ENCODE measurements at places on chromosomes 1 and 21.

DNA sequence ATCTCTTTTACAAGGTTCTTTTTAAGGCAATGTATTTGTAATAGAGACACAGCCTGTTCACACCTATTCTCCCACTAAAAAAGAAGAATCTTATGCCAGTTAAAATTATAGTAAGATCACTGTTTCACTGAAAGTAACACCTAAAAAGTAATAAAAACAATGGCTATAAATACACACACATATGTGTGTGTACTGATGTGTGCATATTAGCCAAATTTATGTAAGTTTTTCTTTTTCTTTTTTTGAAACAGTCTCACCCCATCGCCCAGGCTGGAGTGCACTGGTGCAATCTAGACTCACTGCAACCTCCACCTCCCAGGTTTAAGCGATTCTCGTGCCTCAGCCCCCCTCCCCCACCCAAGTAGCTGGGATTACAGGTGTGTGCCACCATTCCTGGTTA, 56.8 kb upstream of the SLC30A10 start:
- no peak for DNase-seq

GRCh38 chr1:219555806-219556205, 57.1 kb downstream of the ZC3H11B start:
- DNase-seq: no peak

DNA sequence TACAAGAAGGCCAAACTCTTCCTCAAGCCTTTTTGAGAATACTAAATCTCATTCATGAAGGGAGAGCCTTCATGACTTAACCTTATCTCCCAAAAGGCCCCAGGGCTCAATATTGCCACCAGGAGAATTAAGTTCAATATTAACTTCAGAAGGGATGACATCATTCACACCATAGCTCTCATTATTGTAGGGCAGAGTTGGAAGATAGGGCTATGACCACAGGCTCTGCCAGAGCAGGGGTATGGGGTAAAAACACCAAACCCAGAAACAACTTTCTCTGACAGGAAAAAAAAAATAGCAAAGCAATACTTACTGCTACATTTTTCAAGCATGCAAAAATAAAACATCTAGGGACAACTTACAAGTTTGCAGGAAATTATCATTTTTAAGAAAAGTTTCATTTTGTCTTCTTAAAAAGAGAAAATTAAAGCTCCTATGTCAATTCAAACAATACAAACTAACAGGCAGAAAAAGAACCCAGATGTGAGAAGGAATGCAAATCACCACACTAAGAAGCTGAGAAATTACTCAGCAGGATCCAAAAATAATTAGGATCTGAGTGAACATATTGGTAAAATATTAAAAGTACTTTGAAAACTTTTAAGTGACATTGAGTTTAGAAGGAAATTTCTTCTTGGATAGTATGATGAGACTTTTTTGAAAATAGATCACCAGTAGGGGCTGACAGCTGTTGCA, 1156.5 kb downstream of the NCAM2 start:
- DNase-seq: no peak

- no peak for DNase-seq
Measured at GRCh38 chr1:16170283-16170673, 14.4 kb upstream of the EPHA2 start.

Data from NCI-H2171 (cell line).